ENCODE measurements at places on chromosomes 3 and 15.
A peak's percentile ranks its signal among the peaks of the same experiment; 100 is the strongest.

- no peak for DNase-seq
These were observed 53.9 kb downstream of the CALML4 start for GRCh38 chr15:68151277-68151676.

GRCh38 chr15:41594801-41595746 is 36.1 kb downstream of the TYRO3 start:
- no peak for DNase-seq

- no peak for DNase-seq
These were observed 6.0 kb downstream of the FAM43A start for GRCh38 chr3:194691481-194692283.

GRCh38 chr3:64150623-64151207 is 74.6 kb downstream of the PRICKLE2 start:
- DNase-seq, result peak; percentile 67

GRCh38 chr3:1495466-1495865 is 402.6 kb downstream of the CNTN6 start:
- DNase-seq, result no peak

- DNase-seq, result peak; percentile 77
These were observed at the start of gene B3GALNT1 for GRCh38 chr3:161104561-161105551. Gene B3GALNT1 (minus strand): TSS chr3:161105349. CDS start chr3:161086754, 18,595 bp downstream.

DNA sequence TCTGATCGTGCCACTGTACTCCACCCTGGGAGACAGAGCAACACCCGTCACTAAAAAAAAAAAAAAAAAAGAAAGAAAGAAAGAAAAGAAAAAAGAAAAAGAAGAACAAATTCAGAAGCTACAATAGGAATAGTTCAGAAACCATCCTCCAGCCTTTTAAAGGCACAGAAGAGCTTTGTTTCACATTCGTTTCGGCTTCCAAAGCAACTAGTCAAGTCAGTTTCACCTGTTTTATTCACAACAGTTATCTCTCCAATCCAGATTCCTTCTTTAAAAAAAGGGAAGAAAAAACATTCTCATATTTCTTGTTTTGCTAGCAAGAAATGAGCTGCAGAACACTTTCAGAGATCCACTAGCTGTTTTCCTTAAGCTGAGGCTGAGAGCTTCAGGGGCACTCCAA is 767.7 kb upstream of the CFAP20DC start:
- peak; percentile 11 for DNase-seq

DNA sequence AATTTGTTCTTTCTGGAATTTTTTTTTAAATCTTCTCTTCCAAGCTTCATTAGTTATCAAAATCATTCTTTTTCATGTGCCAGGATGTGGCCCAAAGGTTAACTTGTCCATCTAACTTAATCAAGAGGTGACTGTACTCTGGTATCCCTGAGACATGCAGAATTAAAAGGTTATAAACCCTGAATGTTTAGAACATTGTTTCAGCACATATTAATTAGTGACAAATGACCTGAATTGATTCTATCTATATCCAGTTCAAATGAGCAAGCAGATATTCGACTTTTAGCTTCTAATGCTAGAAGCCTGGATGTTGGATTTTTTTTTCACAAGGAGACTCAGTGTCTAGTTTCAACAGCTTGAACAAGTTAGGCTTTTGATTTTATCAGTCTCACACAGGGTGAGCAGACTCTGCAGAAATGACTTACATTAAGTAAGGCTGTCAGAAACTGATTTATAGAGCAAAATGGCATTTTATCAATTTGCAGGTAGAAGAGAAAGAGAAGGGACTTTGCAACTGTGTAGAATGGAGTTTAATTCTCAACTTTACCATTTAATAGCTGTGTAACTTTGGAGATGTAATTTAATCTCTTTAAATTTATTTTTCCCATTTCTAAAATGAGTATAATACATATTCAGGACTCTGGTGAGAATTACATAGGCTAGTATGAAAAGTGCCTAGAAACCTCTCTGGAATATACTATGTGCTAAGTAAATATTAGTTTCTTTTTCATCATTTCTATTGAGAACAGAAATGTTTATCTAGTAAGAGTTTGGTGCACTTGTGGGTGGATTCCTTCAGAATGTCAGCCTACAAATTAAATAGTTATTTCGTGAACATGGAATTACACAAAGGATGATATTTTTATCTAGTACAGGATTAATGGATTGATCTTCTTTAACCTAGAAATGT is 100.0 kb downstream of the ALCAM start:
- DNase-seq, result peak; percentile 24

DNA sequence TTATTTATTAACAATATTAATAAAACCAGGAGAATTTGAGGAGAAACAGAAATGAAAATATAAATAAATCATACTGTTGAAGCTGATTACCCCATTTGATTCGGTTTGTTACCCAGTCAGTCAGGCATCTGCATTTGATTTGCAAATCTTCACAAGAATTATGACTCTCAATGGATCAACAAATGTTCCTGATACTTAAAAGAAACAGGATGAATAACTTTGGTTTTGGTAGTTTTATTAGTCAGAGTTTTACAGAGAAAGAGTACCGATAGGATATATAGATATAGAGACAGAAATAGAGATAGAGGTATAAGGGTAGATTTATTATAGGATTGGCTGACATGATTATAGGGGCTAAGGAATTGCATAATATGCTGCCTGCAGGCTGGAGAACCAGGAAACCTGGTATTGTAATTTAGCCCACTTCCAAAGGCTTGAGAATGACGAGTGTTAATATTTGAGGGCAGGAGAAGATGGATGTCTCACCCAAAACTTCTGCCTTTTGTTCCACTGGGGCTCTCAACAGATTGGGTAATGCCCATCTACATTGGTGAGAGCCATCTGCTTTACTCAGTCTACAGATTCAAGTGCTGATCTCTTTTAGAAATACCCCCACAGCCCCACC is 241.6 kb upstream of the COL8A1 start:
- DNase-seq, result peak; percentile 51

DNA sequence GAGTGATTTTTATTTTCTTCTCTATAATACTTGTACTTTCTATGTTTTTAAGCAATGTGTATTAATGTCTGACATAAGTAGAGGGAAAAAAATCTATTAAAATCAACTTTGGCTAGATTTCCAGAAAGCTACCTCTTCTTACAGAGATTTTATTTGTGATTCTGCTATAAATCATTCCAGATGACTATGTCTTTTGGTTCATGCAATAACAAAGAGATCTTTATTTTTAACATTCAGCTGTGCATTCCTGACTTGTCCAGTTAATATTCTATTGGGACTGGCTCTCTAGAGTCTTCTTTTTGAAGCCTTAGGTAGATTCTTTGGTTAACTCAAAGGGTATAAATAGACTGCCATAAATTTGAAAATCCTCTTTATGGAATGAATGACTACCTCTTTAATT is 74.3 kb upstream of the ARPP21 start:
- DNase-seq, result no peak

DNA sequence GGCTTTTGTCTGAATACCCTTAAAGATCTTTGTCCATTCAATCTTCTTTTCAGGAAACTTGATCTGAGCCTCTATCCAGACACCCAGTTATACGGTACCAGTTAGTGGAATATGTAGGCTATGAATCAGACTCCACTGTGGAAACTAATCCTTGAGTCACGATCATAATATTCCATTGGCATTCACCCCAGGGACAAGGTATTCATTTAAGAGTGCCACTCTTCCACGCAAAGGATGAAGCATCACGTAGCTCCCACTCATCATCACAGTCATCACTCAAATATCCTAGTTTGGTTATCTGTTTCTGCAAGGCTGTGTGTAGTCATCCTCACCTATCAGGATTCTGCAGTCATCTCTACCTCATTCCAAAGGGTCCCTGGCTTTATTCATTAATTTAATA is 85.6 kb downstream of the NEDD4 start:
- peak; percentile 97 for DNase-seq

DNA sequence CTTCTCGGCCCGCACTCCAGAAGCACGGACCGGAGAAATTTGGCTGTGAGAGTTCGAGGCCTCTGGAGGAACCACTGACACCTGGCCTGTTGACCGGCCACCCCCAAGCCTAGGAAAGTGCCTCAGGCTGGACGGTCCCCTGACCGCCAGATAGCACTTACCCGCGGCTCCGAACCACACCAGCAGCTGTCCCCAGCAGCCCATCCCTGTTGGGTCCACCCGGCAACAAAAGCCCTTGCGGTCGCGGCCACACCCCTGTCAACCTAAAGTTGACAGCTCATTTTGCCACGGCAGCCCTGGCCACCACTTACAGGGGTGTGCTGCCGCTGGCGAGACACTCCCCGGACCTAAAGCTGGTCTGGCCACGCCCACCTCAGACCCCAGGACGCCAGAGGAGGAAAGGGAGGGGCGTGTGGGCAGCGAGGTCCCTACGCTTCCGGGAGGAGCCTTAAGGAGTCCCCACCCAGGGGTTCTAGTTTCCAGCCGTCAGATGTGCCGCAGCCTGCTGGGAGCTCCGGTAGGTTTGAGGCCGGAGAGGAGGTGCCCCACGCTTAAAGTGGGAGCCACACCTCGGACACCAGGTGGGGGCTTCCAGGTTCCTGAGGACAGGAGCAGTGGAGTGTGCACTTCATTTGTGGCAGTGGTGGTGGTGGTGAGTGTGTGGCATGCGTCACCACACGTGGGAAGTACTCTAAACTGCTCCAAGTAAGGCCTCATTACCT is at the start of gene LTK:
LTK (minus strand) TSS at position 322 of the 722 bp plus-strand sequence; CDS start at position 204, 118 bp downstream.
- DNase-seq, result no peak

- no peak for DNase-seq
These were observed 16.9 kb downstream of the ARIH2 start for GRCh38 chr3:48935530-48935929.

- DNase-seq, result no peak
These were observed 184.1 kb upstream of the RASGRP1 start for GRCh38 chr15:38748710-38749109.

DNA sequence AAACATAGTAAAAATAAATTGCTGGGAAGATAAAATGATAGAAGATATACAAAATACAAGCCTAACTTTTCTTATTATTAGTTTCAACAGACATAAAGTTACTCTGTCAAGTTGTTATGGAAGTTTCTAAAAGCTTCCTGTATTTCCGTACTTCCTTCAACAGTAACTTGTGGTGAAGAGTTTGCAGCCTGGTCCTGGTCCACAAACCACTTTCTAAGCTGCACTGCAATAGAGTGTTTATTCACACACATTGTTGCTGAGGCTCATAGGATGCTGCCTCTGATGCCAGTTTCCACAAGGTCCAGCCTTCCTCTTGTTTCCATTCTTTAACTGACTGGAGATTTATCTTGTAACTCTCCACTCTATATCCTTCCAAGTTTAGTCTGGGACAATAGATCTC is 39.4 kb upstream of the KY start:
- no peak for DNase-seq

DNA sequence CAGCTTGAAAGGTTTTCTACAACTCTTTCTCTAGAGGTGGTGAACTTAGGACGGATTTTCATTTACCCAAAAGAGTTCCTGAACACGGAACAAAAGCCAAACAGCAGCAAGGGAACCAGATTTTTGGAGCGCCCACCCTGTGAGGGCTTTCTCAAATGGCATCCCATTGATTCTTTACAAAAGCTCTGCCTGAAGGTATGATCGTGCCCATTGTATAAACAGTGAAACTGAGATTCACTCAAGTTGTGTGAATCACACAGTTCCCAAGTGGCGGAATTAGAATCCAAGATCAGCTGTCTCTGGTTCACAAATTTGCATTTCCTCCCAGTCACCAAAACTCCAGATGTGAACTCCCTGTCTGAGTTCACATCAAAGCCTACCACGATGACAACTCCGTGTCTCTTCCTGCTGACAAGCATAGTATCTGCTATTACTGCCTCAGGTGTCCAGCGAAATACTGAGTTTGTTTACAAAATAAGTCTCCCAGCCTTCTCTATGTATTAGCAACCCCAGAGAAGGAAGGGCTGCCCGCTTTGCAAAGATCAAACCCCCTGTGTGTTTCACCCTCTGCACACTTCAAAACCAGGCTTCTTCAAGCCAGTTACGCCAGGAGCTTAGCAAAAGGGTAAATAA is 235.9 kb upstream of the ST8SIA2 start:
- no peak for DNase-seq

DNA sequence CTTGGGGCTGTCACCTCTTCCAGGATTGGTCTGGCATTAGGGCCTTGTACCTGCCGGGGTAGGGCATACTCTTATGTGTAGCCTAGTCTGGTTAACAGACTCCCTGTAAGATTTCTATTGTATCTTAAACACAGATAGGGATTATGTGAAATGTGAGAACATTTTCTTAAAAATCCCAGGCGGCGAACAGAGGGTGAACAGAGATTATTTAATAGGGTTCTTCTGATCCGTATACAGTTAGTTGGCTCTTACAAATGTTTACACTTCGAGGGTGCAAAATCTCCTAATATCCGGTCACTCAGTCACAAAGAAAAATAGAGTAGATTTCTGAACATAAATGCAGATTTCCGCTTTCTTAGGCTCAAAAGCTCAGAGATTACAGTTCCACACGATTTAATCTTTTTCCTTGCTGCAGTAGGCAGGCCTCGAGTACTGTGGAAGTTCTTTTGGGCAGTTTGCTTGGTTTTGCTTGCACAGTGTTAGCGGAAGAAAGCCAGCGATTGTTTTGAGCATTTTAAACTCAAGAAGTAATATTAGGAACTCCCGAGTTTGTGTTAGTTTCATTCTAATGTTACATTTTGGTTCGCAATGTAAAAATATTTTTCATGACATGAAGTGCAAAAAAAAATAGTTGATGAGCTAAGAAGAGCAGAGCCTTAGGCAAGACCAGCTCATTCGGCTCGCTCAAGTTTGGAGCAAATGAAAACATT is 993 bp downstream of the PLCL2 start:
- DNase-seq, result peak; percentile 56

- peak; percentile 79 for DNase-seq
These were observed 493.4 kb upstream of the ALCAM start for GRCh38 chr3:104873331-104873730.

- no peak for DNase-seq
These were observed 597.8 kb upstream of the ALCAM start for GRCh38 chr3:104768886-104769285.

DNA sequence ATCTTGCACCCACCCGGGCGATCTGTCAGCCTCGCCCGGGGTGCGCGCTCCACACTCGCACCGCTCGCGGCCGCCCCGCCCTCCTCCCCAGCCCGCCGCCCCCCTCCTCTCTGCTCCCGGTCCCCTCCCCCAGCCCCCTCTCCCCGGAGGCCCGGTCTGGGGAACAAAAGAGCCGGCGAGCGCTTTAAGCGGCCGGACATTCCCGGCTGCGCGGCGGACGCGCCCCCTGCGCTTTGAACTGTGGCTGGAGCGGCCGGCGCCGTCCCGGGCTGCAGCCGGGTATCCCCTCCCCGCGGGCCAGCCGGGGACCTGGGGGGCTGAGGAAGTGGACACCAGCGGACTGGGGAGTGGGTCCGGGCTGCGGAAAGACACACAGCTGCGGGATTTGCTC is at the start of gene IGDCC3:
IGDCC3 (minus strand) TSS at position 27 of the 391 bp plus-strand sequence. CDS start 214 bp downstream, outside the sequence.
- DNase-seq, result no peak

DNA sequence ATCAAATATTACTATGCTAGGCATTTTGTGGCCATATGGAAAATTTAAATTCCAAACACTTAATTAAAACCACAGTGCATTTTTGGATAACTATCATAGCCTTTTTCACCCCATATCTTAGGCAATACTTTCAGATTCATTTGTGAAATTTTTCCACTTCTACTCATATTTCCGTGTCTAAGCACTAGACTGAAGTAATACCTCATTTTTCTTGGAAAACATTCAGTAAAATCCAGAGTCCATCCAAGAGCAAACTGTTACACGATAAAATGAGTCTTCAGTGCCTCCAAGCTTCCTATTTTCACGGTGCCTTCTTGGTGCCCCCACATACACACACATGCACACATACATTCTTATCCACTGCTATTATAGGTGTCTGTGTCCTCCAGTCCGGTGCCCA is 845.9 kb downstream of the TBL1XR1 start:
- DNase-seq, result peak; percentile 7

GRCh38 chr3:74489050-74489792 is 125.2 kb downstream of the CNTN3 start:
- DNase-seq, result no peak

GRCh38 chr3:46282041-46282440 is 39.8 kb downstream of the CCR3 start:
- DNase-seq, result no peak

- no peak for DNase-seq
These were observed 8.0 kb downstream of the IP6K2 start for GRCh38 chr3:48709051-48709461.
